ENCODE measurements at places on chromosomes 13 and 19.

- no peak for DNase-seq
These were observed at the start of gene ZNF534 for GRCh38 chr19:52428937-52429336. Gene ZNF534, plus strand, starts transcription at chr19:52429148. Its CDS starts 2,327 bp downstream, at chr19:52431475.

DNA sequence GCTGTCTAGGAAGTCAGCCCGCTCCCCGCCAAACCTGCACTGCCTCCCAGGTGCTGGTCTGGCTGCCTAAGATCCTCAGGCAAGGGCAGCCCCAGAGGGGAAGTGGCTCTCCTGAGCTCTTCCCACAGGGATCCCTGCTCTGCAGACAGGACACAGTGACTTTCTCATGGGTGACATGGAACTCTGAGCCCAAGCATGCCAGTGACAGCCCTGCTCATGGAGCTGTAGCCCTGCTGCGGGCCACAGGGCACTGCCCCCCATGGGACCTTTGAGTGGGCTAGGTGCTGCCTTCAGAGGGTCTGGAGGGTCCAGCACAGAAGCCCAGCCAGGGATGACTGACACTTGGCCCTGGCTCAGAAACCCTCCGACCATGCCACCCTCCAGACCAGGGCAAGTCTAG lies 109.1 kb downstream of the TUBA3C start:
- no peak for DNase-seq

DNA sequence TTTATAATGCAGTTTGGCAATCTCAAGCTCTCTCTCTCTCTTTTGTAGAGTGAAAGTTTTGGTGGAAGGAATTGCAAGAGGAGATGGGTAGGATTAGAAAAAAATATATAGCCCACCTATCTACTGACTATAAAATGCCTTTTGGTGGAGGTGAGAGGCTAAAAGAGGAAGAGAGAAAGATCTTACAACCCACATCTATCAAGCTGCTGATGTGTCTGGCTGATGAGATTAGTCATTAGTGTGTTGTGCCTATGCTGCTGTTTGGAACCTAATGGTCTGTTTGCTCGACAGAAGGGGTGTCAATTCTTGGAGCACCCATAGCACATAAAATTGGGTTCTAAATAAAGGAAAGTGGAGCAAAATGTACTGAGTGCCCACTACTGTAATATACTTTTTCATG lies 411.0 kb downstream of the HS6ST3 start:
- no peak for DNase-seq

DNA sequence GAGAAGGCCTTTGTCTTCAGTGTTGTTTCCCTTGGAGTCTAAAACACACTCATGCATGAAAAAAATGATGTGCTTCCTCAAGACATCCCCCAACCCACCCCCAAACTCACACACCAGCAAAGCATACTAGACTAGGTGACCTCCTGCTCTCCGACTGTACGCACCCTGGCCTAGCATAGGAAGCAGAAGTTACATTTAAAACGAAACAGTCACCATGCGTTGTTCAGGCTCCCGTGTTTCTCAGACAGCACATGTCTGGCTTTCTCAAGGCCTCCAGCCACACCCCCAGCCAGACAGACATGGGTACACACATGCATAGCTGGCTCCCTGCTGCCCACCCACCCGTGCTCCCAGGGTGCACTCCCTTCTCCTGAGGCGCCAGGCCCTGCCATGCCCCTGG lies 28.7 kb upstream of the C1QTNF9 start:
- DNase-seq, result no peak

DNA sequence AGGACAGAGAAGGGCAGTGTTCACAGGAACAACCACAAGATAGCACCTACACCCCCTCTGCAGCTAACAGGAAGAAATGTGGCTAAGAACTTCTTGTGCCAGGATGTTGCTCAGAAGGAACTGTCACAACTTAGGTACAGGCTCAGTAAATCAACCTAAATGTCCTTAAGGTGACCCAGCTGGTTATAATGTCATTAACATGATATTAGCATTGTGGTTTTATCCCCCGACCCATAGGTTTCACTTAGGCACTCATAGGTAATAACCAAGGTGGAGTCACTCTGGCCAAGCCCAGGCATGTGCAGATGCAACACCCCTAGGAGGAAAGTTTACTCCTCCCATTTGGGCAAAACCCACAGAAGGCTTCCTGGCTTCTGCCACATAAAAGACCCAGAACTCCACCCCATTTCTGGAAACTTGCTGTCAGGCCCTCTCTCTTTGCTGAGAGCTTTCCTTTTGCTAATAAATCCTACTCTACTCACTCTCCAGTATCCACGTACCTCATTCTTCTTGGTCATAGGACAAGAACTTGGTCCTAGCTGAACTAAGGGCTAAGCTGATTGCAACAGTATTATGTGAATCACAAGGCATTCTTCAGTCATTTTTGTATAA lies 951.3 kb downstream of the SLITRK5 start:
- DNase-seq, result no peak

DNA sequence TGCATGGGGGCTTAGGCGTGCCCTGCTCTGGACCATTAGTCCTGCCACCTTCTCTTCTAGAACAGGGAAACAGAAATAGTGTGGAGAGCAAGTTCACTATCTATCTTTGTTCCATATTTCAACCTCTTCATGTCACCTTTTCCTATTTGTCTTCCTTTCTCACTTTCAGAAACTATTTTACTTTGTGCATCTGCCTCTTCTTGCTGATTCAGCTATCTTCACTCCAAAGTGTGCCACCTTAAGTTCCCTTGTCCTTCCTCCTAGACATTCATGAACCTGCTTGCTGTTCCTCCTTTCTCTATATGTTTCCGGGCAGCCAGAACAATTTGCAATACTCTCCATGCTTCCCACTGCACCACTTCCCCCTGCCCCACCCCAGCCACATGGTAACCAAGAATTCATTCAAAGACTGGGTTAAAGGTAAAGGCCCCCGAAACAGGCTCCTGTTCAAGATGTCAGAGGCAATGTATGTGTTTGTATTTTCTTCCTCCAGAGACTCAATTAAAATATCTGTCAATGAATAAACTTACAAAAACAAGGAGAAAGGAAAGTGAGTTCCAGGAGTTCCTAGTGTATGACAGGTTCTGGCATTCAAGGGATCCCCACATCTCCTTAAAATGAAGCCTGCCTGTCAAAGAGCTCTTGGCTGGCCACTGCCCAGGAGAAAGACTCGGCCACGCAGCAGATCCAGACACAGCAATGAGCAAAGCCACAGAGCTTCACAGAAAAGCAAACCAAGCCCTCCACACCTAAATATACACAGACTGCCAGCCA lies 268.1 kb downstream of the DNAJC15 start:
- DNase-seq, result no peak

Data from stimulated activated CD4-positive, alpha-beta T cell treated with anti-CD3 and anti-CD28 coated beads, Interleukin-12 subunit alpha, Interleukin-12 subunit beta, amount 100 ng/mL, for 48 hours (primary cell).